ENCODE measurements at places on chromosomes 4 and X.

- DNase-seq, result no peak
These were observed 36.3 kb downstream of the RPS6KA3 start for GRCh38 chrX:20230406-20230805.

DNA sequence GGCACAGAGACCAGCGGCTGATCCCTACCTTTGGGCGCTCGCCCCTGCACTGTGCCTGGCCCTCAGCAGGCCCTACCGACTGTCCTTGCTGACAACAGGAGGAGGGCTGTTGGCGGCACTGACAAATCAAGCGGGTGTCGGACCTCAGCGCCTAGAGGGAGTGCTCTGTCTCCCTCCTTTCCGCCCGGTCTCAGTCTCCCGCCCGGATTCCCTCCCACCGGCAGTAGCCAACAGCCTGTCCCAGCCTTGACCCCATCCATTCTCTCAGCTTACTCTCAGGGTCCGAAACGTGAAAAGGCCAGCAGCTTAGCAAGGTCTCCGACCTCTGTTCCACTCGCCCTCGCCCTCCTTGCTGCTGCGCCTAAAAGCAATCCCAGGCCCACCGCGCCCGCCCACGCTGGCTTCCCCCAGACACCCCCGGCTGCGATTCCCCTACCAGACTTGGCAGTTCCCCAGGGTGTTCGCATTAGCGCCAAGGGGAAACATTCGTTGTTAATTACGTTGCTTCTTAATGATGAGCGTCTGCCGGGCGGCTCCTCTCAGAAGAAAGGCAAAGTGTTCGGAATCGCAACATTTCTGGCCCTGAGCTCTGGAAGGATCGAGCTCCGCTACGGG is 96.2 kb downstream of the SOWAHB start:
- peak; percentile 83 for DNase-seq

DNA sequence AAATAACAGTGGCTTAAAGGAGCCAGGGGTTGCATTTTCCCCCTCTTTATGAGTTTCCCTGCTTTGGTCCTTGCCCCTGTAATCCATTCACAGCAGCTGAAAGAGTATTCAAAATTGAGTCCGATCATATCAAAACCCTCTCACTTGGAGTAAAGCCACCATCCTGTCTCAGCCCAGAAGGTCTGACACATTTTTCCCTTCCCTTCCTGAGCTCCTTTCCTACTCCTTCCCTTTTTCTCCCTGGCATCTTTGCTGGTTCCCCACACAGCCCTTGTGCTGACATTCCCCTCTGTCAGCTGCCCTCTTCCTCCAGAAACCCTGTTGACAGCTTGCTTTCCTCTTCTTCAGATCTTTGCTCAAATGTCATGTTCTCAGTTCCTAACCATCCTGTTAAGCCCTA is 295.6 kb downstream of the EVC2 start:
- DNase-seq, result no peak

GRCh38 chr4:118784776-118785175 is 51.1 kb downstream of the SEC24D start:
- no peak for DNase-seq

- no peak for DNase-seq
These were observed 34.9 kb upstream of the PPP2R2C start for GRCh38 chr4:6507345-6507744.

DNA sequence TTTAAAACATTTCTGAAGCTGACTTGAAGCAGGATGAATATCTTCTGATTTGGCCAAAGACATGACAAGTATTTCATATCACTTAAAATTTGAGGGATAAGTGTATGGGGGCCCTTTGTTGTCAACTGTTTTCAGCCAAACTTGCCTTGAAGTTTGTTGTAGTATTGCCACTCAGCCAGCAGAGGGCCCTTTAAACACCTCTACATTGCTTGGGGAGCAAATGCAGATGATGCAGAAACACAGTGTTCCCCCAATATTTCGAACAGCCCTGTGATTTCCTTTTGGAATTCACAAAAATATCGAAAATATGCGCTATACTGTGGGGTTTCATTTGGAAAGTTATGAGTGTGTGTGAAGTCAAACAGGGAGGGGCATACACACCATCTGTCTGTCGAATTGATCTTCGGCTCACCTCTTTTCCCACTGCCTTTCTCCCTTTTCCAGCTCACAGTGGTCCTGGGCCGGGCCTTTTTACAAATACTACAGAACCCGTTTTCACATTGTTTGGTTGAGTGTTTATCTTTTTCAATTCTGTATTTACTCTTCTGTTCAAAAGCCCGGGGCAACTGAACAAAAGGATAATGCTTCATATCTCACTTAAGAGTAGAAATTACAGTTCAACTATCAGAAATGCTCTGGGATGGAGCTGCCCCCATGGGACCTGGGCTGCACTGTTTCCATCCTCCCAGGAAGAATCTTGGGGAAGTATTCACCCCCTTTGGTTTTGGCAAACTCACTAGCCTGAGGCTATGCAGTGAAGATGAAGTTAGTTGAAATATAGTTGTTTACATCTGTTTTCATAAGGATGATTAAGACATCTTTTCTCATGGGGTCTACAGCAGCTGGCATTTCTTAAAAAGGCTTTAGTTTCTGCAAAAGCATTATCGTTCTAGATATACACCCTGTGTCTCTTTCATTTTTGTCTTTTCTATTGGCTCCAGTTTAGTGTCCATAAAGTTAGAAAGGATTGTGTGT is 137.6 kb downstream of the EGF start:
- DNase-seq, result no peak

GRCh38 chrX:38940547-38940946 is 139.3 kb downstream of the MID1IP1 start:
- DNase-seq, result no peak

- no peak for DNase-seq
These were observed 97.2 kb upstream of the ACSL4 start for GRCh38 chrX:109830157-109830703.

- no peak for DNase-seq
These were observed 75.8 kb downstream of the NBDY start for GRCh38 chrX:56804867-56805266.

GRCh38 chrX:1221296-1221845 is 8.9 kb upstream of the CRLF2 start:
- DNase-seq, result no peak

GRCh38 chr4:140070973-140071372 is 83.0 kb downstream of the MAML3 start:
- no peak for DNase-seq

DNA sequence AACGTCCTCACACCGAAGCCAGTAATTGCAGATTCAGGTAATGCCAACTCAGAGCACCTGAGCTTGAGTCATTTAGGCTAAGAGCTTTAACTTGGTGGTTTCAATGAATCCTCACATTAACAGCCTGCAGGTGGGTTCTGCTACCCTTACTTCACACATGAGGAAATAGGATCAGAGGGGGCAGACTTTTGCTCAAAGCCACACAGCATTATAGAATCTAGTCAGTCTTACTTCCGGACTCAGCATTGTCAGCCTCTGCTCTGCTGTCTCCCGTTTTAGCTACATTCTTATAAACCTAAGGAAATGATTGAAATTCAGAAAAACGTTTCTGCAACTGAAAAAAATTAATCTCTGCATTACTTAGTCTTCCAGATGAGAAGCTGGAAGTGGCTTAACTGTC is 6.0 kb downstream of the C4orf50 start:
- no peak for DNase-seq

DNA sequence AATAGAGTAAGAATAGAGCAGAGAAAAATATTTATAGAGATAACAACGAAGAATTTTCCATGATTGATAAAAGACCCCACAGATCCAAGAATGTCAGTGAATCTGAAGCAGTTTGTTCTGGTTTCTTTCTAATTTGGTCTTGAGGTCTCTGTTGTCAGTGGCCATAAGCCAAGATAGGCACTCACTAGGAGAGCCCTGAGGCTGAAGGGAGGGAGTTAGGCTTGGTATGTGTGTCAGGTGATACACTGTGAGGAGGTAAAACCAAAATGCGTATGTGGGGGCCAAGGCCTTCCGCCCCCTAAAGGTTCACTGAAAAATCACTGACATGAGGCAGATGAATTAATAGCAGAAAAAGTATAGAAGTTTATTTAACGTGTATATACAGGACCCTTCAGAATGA is 382.3 kb upstream of the HTR2C start:
- no peak for DNase-seq

- DNase-seq, result no peak
These were observed 457.4 kb upstream of the TEX13C start for GRCh38 chrX:124862301-124862700.

DNA sequence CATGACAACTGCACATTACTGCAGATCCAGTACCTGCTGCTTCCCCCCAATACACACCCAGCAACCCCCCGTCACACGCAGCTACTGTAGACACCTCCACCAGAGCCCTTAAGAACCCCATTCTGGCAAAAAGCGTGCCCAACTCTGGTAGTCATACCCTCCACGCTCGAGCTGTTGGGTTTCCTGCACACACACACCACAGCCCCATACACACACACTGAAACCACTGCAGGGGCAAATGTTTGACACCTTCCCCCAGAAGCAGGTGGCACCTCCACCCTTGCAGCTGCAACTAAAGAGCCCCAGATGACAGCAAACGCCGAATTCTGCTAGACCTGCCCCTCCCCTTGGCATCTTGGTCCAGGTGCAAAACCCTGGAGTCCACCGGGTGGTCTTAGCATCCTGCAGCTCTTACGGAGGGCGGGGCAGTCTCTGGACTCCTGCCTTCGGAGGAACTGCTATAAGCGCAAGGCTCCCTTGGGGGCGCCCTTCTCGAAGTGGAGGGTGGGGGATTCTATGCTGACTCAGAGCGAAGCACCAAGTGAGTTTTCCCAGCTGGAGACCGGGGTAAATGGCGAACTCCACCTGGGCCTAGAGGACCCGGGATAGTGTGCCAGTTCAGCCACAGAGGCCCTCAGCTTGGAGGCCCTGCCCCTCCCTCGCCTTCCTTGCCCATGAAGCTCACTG is 1.5 kb downstream of the FRMPD3 start:
- peak; percentile 45 for DNase-seq

DNA sequence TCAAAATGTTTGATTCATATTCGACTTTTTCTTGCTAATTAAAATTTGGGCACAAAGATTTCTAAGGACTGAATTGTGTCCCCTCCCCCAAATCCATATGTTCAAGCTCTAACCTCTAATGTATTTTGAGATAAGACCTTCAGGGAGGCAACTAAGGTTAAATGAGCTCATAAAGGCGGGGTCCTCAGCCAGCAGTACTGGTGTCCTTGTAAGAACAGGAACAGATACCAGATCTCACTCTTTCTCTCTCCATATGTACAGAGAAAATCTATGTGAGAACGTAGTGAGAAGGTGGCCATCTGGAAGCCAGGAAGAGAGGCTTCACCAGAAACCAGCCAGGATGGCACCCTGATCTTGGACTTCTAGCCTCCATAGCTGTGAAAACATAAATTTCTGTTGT is 116.9 kb downstream of the VEGFC start:
- DNase-seq, result no peak

DNA sequence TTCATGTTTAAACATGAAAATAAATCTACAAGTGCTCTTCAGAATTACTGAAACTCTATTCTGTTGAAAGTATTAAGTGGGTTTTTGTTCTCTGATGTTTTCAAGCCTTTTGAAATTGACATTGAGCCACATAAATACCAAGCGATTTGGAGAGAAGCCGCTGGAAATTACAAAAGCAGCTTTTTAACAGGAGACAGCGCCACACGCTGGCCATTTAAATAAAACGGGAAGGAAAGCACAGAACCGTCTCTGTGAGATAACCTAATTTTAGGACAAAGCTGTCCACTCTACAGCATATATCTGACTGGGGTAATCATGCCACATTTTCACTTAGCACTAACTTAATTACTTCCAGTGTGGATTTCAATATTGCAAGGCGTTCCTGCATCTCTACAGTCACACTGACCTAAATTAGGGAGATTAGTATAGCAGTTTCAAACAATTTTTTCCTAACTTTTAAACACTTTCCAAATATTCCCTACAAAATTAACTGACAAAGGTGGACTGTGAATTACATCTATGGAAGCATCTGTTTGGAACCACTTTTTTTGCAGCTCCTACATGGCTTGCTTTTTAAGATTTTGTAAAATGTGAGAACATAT is 6.8 kb upstream of the ANOS1 start:
- peak; percentile 37 for DNase-seq

GRCh38 chr4:152164561-152164960 is 371.3 kb downstream of the FBXW7 start:
- no peak for DNase-seq

DNA sequence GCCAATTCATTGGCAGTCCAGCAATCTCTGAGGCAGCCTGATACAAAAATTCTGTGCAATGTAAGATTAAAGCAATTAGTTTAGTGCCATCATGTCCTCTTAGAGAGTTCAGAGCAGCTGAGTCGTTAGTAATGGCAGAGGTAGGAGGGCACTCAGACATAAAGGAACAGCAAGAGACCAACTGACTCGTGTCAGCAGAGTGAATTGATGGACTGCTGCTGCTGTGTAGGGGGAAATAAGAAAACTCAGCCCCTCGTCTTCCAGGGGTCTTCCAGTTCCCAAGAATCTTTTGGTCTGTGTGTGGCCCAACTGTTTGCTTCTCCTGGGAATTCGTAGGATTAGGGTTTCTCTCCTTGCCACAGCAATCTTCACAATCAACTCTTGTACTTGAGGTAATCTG is 100.9 kb downstream of the TTC29 start:
- DNase-seq, result no peak

DNA sequence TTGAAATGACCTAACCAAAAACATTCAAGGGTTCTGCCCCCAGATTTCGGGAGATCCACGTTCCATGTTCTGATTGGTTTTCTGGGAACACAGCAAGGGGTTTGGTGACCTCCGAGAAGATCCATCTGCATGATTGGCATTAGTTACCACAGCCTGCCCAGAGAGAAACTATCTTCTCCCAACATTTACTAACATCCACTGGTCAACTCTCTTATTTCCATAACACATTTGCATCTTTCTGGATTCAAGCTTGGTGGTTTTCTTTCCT is 15.6 kb downstream of the SHOX start:
- DNase-seq, result no peak

- DNase-seq, result no peak
These were observed 70.5 kb downstream of the AGTR2 start for GRCh38 chrX:116241001-116241400.

DNA sequence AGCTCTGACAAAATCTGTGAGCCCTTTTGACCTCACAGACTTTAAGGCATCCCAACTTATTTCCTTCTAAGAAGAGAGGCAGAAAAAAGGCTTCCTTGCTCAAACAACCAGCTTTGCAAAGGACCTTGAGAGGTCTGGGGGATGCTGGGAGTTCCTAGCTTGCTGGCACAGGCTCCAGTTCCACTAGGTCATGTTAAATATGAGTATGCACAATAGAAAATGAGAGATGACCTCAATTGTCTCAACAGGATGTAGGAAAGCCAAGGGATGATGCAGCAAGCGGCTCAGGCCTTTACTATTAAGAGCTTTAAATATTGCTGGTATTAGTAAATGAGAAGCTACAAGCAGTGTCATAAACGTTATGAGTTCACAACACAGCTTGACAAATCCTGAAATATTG is 13.3 kb upstream of the ZNF827 start:
- DNase-seq, result no peak
